ENCODE measurements at places on chromosomes 1 and 21. TPM values are rescaled to one million over a fixed set of nuclear protein-coding genes. Genes with fewer than 3 reads are reported as not detected.

The GBP5 gene
- total RNA-seq: 9.1 TPM

The ALG14 gene
- total RNA-seq: 1.7 TPM

The RBP7 gene
- 96.8 TPM for total RNA-seq

The PLEKHG5 gene
- 8.1 TPM for total RNA-seq

The PLCH2 gene
- 0.31 TPM for total RNA-seq

The SLC16A4 gene
- 9.1 TPM for total RNA-seq

The CLCA4 gene
- not detected for total RNA-seq

The CYP4B1 gene
- 188 TPM for total RNA-seq

The NTMT2 gene
- not detected for total RNA-seq

The TMEM82 gene
- total RNA-seq: not detected

The GOLT1A gene
- not detected for total RNA-seq

The RGSL1 gene
- not detected for total RNA-seq

The AMY1A gene
- not detected for total RNA-seq

The NIBAN1 gene
- total RNA-seq: 11.7 TPM

The CELA3A gene
- total RNA-seq: not detected

The ADAM30 gene
- not detected for total RNA-seq

The USH2A gene
- not detected for total RNA-seq

The SH2D1B gene
- 0.12 TPM for total RNA-seq

The DYNLT5 gene
- total RNA-seq: 7.7 TPM

The ASPM gene
- under 0.01 TPM for total RNA-seq

The KRTAP7-1 gene
- total RNA-seq: not detected

The KRTAP19-1 gene
- not detected for total RNA-seq

The TP73 gene
- total RNA-seq: not detected

The ITGB2 gene
- 210 TPM for total RNA-seq

The ARTN gene
- 0.72 TPM for total RNA-seq

The RAD54L gene
- not detected for total RNA-seq

The MTR gene
- total RNA-seq: 38.0 TPM

The SLC9C2 gene
- not detected for total RNA-seq

The ESPN gene
- not detected for total RNA-seq

The DENND2D gene
- 41.7 TPM for total RNA-seq

The HSD3B1 gene
- not detected for total RNA-seq

The TACSTD2 gene
- 1.3 TPM for total RNA-seq

The PODN gene
- total RNA-seq: 99.8 TPM

The GNG4 gene
- 1.2 TPM for total RNA-seq

The LDLRAD1 gene
- not detected for total RNA-seq

The MLLT11 gene
- 6.6 TPM for total RNA-seq

The ADGRB2 gene
- total RNA-seq: 4.4 TPM

The KIAA0319L gene
- total RNA-seq: 40.3 TPM

The PHF13 gene
- 8.6 TPM for total RNA-seq

The GJA9 gene
- total RNA-seq: not detected

The SAMD13 gene
- total RNA-seq: 0.72 TPM

The CRP gene
- 0.96 TPM for total RNA-seq
